Activated CD8-positive, alpha-beta memory T cell treated with anti-CD3 and anti-CD28 coated beads, Interleukin-2, amount 50 U/mL, for 48 hours (primary cell): ENCODE measurements at places on chromosomes 5 and 9.

- DNase-seq = no peak
Measured at GRCh38 chr5:119452060-119452372, 281 bp upstream of the HSD17B4 start.

- DNase-seq = no peak
Measured at GRCh38 chr5:8386719-8387288, 517.9 kb downstream of the MTRR start.

DNA sequence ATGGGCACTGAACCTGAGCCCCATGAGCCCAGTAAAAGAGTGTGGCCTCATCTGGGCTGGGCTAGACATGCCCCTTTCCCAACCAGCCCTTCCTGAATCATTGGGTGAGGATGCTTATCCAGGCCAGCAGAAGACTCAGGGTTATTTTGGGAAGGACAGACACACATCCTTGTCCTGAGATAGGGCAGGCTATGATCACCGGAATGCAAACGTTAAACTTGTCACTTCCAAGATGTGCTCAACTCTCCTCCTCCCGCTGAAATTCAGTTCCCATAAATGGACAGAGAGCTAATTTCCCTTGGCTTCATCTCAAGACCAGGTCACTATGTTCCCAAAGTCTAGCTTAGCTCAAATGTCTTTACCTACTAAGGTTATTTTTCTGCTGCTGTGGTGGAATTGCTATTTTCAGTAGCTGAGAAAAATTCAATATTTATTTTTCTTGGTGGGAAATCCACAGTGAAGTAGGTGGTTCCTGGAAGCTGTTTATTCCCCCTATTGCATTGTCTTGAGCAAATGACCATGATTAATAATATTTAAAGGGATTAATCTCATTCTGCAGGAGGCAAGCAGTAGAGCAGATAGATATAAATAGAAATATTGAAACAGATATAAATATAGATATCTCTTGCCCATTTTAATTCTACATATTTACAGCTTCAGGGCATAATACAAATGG is 70.0 kb downstream of the NXNL2 start:
- DNase-seq = no peak

DNA sequence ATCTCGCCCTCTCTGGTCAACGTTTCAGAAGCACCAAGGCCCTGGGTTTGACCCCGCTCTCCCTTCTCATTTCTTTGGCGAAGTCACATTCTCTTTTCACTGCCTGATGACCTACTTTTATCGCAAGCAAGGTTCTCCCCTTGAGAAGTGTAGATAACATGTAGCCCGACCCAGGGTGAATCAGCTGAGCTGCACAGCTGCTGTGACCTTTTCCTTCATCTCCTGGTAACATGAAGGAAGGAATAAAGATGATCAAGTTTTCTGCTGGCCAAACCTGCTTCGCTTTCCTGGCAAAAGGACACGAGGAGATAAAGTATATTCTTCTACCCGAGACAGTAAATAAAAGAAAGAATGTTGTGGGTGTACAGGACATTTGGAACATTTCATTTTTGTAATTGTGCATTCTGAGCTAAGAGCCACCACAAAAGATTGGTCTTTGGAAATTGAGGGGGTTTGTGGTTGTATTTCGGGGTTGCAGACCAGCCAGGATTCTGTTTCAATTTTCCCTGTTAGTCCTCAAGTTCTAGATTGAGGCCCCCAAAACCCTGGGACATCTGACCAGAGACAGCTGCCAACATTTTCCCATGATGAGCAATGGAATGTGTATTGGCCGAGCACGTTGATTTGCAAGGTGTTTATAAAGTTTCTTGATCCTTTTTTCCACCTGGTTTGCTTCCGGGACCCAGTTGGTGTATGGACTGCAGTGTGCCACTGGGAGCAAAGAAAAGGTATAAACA is 155.1 kb upstream of the ZNF462 start:
- DNase-seq = no peak

GRCh38 chr9:104992659-104993058 is 64.7 kb upstream of the ABCA1 start:
- DNase-seq = no peak

DNA sequence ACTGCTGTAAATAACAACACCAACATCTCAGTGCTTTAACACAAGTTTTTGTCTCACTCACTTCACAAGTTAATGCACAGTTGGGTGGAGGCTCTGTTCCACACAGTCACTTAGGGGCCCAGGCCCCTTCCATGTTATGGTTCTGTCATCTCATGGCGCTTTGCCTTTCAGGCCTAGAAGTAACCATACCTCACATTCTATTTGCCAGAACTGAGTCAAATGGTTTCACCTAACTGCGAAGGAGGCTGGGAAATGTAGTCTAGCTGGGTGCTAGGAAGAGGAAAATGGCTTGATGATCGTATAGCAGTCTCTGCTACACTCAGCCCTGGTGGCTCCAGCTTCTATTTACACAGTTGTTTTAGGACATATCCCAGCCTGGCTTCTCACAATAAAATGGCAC is 23.1 kb upstream of the MVB12B start:
- DNase-seq = no peak

GRCh38 chr5:53749621-53750020 is 189.2 kb downstream of the NDUFS4 start:
- no peak for DNase-seq

- no peak for DNase-seq
Measured at GRCh38 chr9:14573319-14573718, 119.9 kb downstream of the ZDHHC21 start.

DNA sequence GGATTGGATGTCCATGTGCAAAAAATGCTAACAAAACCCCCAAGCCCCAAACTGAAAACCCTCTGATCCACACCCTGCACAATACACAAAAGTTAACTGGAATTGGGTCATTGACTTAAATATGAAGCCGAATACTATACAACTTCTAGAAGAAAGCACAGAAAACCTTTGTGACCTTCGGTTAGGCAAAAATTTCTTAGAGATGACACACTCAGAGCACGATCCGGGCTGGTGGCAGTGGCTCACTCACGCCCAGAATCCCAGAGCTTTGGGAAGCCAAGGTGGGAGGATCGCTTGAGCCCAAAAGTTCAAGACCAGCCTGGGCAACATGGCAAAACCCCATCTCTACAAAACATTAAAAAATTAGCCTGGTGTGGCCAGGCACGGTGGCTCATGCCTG is 1.8 kb upstream of the DIPK1B start:
- no peak for DNase-seq

DNA sequence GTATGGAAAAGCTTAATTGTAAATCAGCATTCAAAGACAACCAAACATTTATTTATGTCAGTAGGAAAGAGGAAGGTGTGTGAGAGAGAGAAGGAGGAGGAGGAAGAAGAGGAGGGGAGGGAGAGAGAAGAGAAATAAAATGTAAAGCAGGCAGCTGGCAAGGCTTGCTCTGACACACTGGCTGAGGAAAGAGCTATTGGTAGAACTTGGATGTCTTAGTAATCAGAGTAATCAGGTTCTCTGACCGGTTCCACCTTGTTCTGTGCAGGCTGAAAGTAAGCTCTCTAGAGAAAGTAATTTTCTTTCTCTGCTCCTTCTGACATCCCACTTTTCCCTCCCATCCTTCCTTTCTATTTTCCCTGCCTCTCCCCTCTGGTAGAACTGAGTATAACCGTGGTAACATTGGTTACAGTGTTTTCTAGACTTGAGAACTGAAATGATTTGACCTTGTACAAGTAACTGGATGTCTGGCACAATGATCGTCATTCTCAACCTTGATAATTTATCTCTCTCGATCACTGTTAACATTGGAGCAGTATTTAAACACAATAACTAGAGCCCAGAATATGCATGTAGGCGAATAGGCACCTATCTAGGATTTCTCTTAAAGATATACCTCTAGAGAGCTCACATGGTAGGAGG is 33.3 kb downstream of the TLE4 start:
- DNase-seq = no peak

DNA sequence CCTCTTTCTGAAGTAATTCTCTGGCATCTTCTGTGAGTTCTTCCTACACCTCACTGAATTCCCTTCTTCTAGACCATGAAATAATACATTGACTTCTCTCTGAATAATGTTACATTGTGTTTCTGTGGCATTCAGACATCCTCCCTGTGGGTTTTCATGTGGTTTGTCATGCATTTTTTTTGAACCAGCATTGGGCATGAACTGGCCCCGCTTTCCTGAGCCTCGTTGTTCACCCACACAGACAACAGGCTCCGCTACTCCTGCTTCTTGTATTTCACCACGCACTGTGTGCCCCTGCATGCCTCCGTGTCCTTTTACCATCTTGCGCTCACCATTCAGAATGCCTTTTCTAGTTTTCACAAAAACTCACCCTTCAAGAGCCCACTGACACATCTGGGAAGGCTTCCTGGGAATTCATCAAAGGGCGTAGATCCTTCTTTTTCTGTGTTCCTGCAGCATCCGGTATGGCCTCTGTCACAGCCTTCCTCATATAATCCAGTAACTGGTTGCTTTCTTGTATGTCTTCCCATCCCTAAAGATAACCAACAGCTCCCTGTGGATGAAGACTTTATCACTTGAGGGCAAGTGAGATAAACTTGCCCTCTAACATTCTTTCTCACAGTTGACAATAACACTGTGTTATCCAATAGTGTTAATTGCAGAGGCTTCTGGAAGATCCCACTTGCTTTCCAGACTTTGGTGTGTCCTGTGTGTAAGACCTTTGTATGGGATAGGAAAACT is 51.5 kb upstream of the ADAMTSL1 start:
- no peak for DNase-seq

GRCh38 chr5:50658246-50658645 is 8.2 kb upstream of the PARP8 start:
- DNase-seq = no peak

- no peak for DNase-seq
Measured at GRCh38 chr9:79408617-79409016, 163.1 kb upstream of the TLE4 start.

- no peak for DNase-seq
Measured at GRCh38 chr9:130837002-130837511, 2.0 kb downstream of the ABL1 start.

GRCh38 chr5:115336964-115337363 is 40.5 kb upstream of the CCDC112 start:
- DNase-seq = no peak

DNA sequence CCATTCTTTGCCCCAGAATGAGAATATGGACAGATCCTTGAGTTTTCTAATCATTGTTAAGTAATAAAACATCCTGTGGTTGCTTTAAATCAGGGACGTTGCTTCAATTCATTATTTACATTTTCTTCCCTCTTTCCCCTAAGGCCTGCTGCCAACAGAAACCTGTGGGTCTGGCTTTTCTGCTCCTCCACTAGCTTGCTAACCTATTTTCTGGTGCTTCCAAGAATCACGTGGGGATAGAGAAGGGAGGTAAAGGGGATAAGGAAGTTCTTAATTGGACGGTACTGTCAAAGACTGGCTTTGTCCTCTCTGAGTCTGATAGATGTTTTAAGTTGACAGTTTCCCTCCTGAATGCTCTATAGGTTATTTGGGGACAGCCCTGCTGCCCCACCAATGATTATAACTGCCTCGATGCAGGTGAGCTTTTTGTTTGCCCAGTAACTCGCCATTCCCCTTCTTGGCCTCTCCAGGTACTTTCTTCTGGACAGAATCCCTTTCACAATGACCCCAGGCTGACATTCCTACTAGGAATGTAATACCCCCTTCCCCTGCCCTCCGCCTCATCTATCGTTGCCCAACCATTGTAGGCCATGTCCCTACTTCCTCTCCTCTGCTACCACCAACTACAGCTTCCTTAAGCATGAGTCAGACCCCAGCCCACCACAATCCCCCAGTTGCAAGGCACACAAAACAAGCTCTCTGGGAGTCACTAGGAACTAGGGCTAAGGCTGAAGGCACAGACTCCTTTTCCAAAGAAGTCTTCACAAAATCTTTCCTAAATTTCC is 19.9 kb upstream of the CPEB4 start:
- DNase-seq = no peak

DNA sequence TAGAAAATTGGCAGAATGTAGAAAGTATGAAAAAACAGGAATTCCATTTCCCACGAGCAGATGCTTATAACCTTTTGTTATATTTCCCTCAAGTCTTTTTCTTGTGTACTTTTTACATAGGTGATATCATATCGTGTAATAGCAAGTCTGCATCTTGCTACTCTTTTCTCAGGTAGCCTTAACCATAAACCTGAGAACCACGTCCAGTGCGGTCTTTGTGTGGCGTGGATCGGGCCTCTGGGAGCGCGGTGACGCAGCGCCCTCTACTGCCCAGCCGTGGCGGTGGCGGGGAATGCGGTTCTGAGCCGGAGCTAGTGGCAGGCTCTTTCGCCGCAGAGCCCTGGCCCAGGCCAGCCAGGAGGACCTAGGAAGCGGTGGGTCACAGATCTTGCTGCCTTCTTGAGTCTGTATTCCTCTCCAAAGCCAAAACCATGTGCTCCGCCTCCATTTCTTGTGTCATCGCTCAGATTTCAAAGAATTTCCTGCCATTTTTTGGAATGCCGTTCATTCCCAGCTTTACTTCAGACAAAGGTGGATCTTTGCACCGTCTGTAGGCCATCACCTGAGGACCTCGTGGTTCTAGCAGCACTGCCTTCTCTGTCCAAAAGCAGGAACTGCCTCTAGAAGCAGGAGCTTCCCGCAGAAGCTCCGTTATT is 71.9 kb downstream of the MVB12B start:
- DNase-seq = peak; percentile 95

GRCh38 chr5:139273322-139273571 is 20.3 kb upstream of the MATR3 start:
- no peak for DNase-seq

DNA sequence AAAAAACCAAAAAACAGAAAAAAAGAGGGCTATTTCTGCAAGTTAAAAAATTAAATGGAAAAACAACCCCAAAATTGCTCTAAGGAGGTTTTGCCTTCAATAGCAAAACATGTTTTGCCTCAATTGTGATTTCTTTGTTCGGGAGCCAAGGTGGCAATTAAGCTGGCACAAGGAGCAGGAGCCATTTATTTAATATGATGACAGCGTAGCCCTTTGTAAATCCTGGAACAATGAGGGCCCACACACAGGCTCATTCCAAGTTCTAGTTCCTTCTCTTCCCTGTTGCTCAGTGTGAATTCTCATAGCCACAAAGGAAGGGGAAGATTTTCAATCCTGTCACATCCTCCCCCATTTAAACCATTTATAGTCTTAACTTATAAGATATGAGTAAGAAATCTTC is 353.2 kb downstream of the PDE4D start:
- DNase-seq = no peak

- DNase-seq = no peak
Measured at GRCh38 chr9:77469515-77470231, 178.4 kb downstream of the GNA14 start.

DNA sequence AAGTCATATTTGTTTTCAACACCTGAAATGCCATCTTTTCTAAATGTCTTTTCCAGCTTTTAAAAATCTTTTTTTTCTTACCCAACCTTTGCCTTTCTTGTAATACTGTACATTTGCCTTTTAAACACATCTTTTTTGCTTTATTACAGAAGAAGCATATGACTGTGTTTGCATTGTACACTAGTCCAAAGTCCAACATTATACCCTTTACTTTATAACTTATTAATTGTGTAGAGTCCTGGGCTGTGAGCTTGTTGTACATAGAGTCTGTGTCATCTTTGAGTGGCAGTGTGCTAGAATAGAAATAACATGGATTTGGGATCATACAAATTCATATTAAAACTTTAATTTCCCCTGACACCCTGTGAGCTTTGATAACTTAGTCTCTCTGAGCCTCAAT is 23.7 kb downstream of the CWC27 start:
- no peak for DNase-seq

- no peak for DNase-seq
Measured at GRCh38 chr5:52864371-52864770, 76.7 kb downstream of the ITGA1 start.

GRCh38 chr5:74543162-74543995 is 97.1 kb downstream of the ENC1 start:
- DNase-seq = no peak

GRCh38 chr9:90832261-90832660 is 30.6 kb downstream of the SYK start:
- no peak for DNase-seq

GRCh38 chr9:4769321-4770080 is 23.2 kb upstream of the RCL1 start:
- no peak for DNase-seq
